NCI-H1436 (cell line): ENCODE measurements at places on chromosomes 2 and 18.

DNA sequence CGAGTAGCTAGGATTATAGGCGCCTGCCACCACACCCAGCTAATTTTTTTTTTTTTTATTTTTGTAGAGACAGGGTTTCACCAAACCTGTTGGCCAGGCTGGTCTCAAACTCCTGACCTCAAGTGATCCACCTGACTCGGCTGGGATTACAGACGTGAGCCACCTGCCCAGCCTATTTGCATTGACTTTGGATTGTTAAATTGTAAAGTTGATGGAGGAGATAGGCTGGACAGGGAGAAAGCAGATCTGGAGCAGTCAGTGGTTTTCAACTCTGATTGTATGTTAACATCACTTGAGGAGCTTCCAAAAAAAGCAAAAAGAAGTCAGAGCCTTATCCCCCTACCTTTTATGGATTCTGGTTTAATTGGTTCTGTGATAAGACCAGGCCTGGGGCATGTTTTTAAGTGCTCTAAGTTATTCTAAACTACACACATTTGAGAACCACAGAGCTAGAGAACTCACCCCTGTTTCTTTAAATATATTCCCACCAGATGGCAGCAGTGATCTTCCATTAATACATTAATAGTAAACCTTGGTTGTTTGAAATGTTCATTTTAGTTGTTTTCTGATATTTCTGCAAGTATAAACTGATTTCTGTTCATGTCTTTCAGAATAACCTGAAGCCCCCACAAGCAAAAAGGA is 7.5 kb downstream of the C2orf49 start:
- no peak for DNase-seq

DNA sequence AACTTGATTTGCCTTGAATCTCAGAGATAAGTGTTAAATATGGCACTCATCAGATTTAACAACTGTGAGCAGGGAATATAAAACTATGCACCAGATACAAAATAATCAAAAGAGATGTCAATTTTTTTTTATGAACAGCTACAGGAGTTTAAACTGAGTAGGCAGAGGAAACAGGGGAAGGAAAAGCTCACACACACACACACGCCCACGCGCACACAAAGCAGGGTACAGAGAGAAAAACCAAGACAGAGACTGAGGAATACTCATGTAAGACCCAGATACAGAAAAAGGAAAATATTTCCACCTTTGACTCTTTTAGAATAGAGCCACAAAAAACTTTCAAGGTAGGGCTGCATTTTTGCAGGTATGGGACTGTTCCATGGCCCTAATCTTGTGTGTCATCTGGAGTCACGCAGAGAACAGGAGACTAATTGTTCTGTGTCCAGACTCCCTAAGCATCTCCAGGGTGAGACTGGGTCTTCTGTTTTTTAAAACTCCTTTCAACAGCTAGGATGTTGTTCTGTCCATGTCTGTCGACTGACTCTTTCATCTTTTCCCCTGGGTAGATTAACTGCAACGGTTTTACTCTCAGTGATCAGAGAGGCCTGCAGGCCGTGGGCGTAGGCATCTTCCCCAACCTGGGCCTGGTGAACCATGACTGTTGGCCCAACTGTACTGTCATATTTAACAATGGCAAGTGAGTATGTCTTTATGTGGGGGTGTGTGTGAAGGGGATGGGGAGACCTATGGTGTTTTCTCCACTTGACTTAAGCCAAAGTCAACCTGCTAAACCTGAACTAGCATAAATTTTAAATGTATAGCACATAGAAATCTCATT is 23.0 kb downstream of the SMYD1 start:
- DNase-seq, result no peak

DNA sequence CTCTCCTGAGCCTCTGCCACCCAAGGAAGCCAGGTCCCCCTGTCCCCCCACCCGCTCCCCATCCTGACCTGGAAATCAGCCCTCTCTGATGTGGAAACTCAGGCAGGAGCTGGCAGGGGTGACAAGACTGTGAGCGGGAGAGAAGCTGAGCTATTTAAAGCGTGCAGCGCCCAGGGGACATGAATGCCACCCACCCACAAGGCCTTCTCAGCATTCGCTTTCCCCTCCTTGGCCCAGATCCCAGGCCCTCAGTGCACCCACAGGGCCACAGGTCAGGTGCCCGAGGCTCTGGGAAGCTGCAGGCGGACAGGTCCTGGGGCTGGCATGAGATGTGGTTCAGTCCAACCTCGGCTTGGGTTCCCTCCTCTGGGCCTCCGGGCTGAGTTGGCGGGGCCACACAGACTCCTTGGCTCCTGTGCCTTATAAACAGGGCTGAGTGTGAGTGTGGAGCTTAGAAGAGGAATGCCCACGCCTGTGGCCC is 168.3 kb downstream of the SMAD7 start:
- DNase-seq, result no peak

- no peak for DNase-seq
These were observed 492.3 kb downstream of the XIRP2 start for GRCh38 chr2:167380555-167380954.

DNA sequence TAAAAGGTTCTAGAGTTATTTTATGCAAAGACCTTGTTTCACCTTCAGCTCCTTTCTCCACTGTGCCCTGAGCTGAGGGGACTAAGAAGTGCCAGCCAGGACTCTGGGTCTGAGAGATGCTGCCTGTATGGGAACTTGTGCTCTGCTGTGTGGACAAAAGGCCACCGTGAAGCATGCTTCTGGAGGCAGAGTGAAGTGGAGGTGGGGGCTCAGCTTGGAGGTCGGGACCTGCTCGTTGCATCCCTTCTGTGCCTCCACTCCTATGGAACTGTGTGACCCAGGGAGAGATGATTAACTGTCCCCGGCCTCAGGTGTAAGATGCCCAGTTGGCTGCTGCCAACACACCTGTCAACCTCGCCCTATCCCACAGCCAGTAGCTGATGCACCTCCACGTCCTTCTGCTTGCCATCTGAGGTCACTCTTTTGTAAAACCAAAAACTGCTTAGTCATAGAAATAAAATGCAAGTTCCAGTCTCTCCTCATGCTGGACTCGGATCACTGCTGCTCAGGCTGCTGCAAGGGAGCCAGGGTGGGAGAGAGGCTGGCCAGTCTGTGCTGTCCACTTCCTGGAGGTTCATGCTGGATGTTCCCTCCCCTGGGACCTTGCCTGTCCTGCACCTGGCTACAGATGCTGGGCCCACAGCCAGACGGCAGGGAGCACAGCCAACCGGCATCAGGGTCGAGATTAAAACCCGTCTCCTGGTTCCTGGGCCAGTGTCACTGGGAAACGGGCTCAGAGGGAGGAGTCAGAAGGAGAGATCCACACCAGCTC is 113.2 kb downstream of the ACKR3 start:
- DNase-seq, result no peak

DNA sequence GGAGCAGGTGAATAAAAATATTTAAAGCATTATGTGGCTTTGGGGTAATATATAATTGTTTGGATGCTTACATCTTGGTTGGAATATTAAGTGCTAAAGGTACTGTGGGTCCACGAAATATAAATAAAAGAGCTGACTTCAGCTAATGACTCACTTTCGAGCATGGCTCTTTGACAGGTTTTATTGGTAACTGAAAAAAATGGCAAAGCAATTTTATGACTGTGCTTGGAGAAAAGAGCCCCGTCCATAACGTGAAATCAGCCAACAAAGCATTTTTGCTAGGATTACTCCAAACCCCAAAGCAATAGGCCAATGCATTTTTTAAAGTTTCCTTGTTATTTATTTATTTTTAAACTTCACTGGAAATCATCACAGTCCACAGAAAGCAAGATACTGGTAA is 397.2 kb upstream of the CDH19 start:
- DNase-seq, result no peak
